ENCODE measurements at places on chromosomes 4 and X.

GRCh38 chr4:94803181-94803580, 45.4 kb downstream of the BMPR1B start:
- no peak for DNase-seq

GRCh38 chr4:86493460-86493859, 100.7 kb upstream of the PTPN13 start:
- no peak for DNase-seq

DNA sequence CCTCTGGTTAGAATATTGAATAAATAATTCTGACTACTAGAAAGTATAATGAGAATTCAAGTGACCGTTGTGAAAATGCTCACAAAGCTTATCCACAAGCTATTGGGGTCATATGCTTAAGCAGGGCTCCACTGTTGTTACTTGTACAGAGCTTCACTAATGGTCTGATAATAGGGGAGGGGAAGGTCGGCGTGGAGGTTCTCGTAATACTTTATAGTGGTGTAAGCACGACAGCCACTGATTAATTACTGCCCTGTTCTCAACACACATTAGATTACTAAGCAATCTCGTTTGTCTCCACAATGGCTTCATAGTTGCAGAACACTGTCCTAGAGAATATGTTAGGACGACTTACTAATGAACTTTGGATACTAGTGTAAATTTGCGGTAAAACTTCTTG, 11.6 kb downstream of the UNC5C start:
- DNase-seq = no peak

DNA sequence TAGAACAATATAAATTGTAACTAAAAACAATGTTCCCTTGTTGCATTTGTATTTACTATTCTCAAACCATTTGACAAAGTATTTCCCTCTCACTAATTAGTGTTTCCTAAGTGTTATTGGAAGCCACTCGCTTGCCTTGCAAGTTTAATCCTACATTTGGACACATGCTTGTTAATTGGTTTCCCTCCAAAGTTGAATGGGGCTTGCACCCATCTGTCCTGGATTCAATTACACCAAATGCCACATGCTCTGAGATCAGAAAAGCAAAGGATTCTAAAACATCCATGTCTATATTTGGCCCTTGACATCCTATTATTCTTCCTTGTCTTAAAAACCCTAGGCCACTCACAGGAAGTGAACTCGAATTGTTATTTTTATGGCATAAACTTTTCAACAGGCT, 146.6 kb downstream of the AMELX start:
- no peak for DNase-seq

DNA sequence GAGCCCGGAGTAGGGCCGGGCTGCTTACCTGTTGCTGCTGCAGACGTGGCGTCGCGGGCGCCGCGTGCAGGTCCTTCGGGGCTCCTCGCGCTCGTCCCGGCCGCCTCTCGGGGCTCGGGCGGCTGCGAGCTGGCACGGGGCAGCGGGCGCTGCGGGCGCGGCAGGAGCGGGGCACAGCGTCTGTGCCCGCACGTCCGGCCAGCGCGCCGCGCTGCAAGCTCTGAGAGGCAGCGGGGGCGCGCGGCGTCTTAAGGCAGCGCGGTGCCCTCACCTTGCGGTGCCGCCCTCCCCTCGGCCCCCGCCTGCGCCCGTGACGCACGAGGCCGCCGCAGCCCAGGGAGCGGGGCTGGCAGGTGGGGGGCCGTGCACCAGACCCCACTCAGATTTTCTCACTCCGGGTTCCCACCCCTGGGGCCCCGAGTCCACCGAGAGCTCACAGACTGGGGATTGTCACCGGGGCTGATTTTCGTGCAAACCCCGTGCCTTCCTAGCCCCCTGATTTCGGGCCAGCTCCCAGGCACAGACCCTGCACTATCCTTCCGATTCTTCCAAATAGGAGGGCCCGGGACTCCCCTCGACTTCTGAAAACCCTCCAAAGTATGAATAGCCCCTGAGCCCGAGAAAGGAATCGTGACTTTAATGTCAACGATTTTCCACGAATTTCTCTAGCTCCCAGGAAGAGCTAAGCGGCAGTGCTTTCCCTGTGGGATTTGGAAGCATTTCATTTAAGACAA, at the start of gene GPR101:
TSS of gene GPR101 (minus strand) at position 222 of the 734 bp plus-strand sequence. CDS start 2,321 bp downstream, outside the sequence.
- no peak for DNase-seq
